Activated T-helper 17 cell treated with anti-CD3 and anti-CD28 coated beads, Interleukin-2, amount 50 U/mL, for 72 hours (primary cell): ENCODE measurements at places on chromosomes 12 and 14. TPM values are rescaled to one million over a fixed set of nuclear protein-coding genes. Genes with fewer than 3 reads are reported as not detected.

SERPINA5 gene
- total RNA-seq: not detected

RAD52 gene
- 5.1 TPM for total RNA-seq

MYO1A gene
- 5.1 TPM for total RNA-seq

TMEM117 gene
- total RNA-seq: 2.8 TPM

KLHL33 gene
- total RNA-seq: 0.11 TPM

LRRC10 gene
- total RNA-seq: not detected

TTC9 gene
- total RNA-seq: 8.0 TPM

INSM2 gene
- not detected for total RNA-seq

KLHDC1 gene
- total RNA-seq: 1.5 TPM

DNA sequence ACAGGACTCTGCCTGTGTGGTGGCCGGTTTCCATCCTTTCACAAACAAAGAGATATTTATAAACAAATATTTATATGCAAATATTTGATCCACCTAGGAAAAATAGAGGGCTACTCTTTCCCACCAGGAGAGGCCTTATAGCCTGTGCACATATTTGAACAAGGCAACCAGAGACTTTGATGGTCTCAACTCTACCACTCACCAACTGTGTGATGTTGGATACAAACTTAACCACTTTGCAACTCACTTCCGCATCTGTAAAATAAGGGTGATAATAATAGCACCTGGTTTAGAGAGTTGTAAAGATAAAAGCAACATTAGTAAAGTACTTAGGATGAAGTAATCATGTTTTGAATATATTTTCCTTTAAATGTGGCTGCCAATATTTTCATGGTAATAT lies 1.5 kb upstream of the CLEC12A start:
- ATAC-seq: no peak
- peaks cover 7% of the 10 kb centered on the region for H3K27me3 ChIP-seq
- no peak overlapping the region for H3K4me3 ChIP-seq

- no peaks in the 10 kb centered on the region for H3K36me3 ChIP-seq
- H3K4me3 ChIP-seq: no peak overlapping the region
- H3K27me3 ChIP-seq: peaks cover 10% of the 10 kb centered on the region
- no peak overlapping the region for H3K27ac ChIP-seq
Measured at GRCh38 chr12:74418573-74418972, 119.1 kb upstream of the ATXN7L3B start.

- no peaks in the 10 kb centered on the region for H3K36me3 ChIP-seq
- H3K27me3 ChIP-seq: peaks cover 33% of the 10 kb centered on the region
- no peak overlapping the region for H3K27ac ChIP-seq
- H3K4me1 ChIP-seq: no peaks in the 10 kb centered on the region
- no peak overlapping the region for H3K4me3 ChIP-seq
- ATAC-seq: no peak
Measured at GRCh38 chr12:64968989-64969819, 144.8 kb downstream of the TBC1D30 start.

DNA sequence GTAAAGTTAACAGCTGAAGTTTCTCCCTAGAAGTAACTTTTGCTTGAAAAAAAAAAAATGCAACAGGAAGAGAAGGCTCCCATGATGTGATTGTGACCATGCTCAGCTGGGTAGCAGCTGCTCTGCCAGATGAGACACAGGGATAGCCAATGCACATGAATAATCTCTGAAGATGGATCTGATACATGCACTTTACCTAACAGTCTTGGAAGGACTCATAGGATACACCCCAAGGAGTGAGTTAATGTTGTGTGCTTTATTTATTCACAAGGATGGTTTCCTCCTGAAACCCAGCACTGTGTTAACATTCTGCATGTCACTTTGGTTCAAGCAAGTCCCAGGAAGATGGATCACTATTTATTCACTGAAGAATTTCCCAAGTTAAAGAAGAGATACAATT lies 46.5 kb downstream of the NDUFA12 start:
- H3K27me3 ChIP-seq: peaks cover 21% of the 10 kb centered on the region
- ATAC-seq: no peak
- peaks cover 5% of the 10 kb centered on the region for H3K4me1 ChIP-seq
- H3K4me3 ChIP-seq: no peak overlapping the region
- H3K36me3 ChIP-seq: no peaks in the 10 kb centered on the region

DNA sequence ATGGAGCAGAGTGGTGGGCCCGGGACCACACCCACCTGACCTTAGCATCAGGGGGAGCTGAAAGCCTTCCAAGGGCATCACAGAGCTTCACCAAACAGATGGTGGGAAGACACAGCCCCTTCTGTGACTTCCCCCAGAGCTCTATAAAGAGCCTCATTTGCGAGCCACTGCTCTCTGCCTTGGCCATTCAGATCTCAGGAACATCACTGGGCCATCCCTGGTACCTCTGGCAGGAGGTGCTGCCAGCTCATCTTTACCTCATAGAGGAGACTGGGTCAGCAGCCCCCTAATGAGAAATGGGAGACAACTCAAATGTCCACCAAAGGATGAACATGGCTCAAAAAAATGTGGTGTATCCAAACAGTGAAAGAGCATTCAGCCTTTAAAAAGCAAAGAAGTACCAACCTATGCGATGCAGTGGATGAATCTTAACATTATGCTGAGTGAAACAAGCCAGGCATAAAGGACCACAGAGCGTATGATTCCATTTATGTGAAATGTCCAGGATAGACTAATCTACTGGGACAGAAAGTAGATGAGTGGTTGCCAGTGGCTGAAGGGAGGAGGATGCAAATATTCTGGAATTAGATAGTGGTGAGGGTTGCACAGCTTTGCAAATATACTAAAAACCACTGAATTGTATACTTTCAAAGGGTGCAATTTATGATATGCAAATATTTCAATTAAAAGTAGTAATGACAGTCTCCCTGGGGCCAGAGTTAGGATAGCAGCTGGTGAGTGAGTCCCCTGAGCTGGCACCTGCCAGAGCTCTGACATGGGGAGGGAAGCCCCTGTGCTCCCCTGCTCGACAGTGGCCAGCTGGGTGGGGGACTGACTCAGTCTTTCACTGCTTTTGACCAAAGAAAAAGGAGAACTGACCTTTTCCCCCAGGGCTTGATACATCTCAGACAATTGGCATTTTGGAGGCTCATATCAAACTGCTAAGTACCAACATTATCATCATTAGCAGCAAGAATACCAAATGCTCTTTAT lies 116.6 kb downstream of the GCH1 start:
- no peaks in the 10 kb centered on the region for H3K4me1 ChIP-seq

- peak overlapping the region; percentile 95 for H3K27ac ChIP-seq
- H3K4me3 ChIP-seq: peak overlapping the region; percentile 91
- no peaks in the 10 kb centered on the region for H3K27me3 ChIP-seq
Measured at GRCh38 chr12:118061873-118062843, 1.2 kb upstream of the WSB2 start.

DNA sequence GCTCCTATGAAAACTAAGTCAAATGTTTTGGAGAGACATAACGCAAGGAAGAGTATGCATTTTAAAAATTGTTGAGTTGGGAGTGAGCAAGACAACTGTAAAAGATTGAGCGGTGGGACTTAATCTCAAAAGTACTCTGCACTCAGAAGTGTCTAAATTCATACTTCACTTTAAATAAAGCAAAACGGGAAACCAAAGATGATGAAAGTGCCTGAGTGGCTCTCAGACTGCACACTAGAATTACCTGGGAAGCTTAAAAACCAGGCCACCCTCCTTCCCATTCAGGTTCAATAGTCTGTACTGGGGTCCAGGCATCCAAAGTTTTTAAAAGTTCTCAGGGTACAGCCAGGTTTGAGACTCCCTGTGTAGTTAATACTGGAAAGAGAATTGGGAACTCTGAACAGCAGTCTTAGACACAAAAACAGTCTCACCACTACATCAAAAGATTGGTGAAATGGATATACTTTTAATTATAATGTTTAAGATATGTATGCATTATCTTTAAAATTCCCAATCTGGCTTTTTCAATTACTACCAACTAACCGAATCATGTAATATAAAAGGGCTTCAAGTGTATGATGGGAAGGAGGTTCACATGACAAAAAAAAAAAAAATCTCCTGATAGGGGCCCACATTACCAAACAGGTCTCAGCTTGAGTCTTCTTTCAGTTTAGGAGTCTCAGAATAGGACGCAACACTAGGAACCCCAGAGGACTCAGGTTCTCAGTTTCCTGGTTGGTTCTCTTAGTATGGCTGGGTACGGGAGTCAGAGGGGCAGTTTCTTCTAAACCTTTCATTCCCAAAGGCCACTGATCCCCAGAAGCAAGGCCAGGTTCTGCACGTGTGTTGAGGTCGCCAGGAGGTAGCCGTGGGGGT lies 1.0 kb downstream of the HOMEZ start:
- no peak for ATAC-seq
- H3K36me3 ChIP-seq: no peaks in the 10 kb centered on the region
- H3K27ac ChIP-seq: peak overlapping the region; percentile 85
- H3K4me3 ChIP-seq: peak overlapping the region; percentile 86

- H3K4me1 ChIP-seq: no peaks in the 10 kb centered on the region
- ATAC-seq: no peak
- no peak overlapping the region for H3K27ac ChIP-seq
- no peaks in the 10 kb centered on the region for H3K36me3 ChIP-seq
- peaks cover 7% of the 10 kb centered on the region for H3K27me3 ChIP-seq
Measured at GRCh38 chr14:94621358-94622134, 9.4 kb downstream of the SERPINA3 start.

GRCh38 chr12:93080994-93081809 lies 152.1 kb upstream of the EEA1 start:
- no peaks in the 10 kb centered on the region for H3K36me3 ChIP-seq
- no peak overlapping the region for H3K27ac ChIP-seq
- no peak overlapping the region for H3K4me3 ChIP-seq
- no peaks in the 10 kb centered on the region for H3K27me3 ChIP-seq
- no peaks in the 10 kb centered on the region for H3K4me1 ChIP-seq

- no peaks in the 10 kb centered on the region for H3K36me3 ChIP-seq
- H3K27ac ChIP-seq: no peak overlapping the region
- no peak for ATAC-seq
- H3K4me3 ChIP-seq: no peak overlapping the region
Measured at GRCh38 chr14:105817971-105818711, 291.8 kb downstream of the TMEM121 start.

DNA sequence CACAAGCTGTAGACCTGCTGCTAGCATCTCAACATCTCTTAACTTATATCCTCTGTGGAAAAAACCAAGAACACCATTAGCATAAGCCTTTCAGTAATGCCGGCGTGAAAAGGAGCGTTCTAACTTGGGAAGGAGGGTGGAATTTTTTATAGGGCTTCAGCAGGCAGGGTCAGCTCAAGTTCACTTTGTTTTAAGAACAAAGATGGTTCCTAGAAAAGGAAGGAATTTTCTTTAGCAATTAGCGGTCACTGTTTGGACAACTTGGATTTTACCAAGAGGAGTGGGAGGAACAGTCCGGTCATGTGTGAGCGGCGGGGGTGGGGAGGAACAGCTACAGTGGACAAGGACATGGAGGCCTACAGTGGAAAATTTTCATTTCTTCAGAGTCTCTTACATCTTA lies 35.9 kb downstream of the BBS10 start:
- H3K27me3 ChIP-seq: peaks cover 15% of the 10 kb centered on the region
- no peak for ATAC-seq
- H3K27ac ChIP-seq: no peak overlapping the region

- H3K36me3 ChIP-seq: peaks cover 99% of the 10 kb centered on the region
- peak overlapping the region; percentile 53 for H3K27ac ChIP-seq
- H3K27me3 ChIP-seq: no peaks in the 10 kb centered on the region
- peaks cover 37% of the 10 kb centered on the region for H3K4me1 ChIP-seq
Measured at GRCh38 chr12:11855983-11856374, 206.5 kb downstream of the ETV6 start.

DNA sequence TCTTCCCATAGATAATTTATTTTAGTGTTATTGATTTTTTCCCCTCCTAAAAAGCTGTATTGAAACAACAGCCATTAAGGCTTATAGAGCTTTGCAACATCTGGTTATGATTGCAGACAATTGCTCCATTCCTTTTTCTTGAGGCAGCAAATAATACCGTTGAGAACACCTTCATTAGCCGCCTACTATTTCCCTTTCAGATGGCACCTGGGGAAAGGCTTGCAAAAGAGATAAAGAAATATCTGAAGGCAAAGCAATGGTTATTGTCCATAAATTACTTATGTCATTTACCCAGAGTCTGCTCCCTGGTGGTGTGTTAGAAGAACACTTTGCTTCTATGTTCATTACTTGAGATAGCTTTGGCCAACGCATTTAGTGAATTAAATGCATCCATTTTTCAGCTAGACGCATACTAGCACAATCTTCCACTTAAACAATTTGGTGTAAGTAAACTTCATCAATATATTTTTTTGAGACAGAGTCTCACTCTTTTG lies 377.8 kb downstream of the KCNH5 start:
- H3K4me1 ChIP-seq: no peaks in the 10 kb centered on the region
- H3K36me3 ChIP-seq: no peaks in the 10 kb centered on the region
- H3K27me3 ChIP-seq: no peaks in the 10 kb centered on the region
- no peak overlapping the region for H3K4me3 ChIP-seq
- ATAC-seq: no peak
- H3K27ac ChIP-seq: no peak overlapping the region

DNA sequence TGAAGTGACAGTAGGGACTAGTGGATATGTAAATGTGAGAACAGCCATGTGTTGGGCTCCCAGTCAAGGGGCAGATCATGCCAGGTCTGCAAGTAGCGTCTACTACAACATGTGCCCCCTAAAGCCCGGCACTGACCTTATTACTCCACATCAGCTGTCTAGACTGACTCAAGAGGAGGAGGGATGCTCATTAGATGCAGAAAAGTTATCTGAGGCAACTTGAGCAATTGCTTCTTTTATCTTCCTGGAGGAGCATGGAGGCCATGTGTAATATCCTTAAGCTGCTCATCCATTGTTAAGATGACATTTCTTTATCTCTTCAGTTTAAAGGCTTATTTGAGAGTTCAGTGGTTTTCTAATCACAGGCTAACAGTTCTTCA lies 404.7 kb upstream of the FLRT2 start:
- no peak for ATAC-seq
- no peaks in the 10 kb centered on the region for H3K27me3 ChIP-seq
- no peak overlapping the region for H3K27ac ChIP-seq
- H3K36me3 ChIP-seq: no peaks in the 10 kb centered on the region

DNA sequence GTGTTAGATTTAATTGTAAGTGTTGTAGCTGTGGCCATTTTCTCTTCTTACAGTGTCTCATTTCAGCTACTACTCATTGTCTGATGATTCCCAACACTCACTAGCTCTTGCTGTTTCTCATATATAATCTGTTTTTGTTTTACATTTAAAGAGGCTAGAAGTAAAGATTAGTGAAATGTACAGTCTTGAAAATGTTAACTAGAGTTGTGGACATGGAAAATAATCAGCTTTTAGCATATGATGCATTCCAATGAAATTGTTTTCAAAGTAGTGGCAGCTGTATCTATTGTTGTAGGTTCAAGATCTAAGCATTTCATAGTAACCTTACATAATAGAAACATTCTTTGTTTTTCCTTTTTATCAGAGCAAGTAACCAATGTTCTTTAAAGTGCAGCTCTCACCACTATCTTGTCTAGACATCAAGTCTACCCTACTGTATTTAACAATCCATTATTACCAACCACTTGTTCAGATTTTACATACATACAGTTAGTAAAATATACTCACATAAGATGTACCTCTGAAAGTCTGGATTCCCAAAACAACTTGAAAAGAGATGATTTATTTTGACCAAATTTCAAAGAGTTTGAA lies 76.9 kb downstream of the PPHLN1 start:
- no peak for ATAC-seq
- no peaks in the 10 kb centered on the region for H3K4me1 ChIP-seq
- H3K27ac ChIP-seq: no peak overlapping the region
- H3K36me3 ChIP-seq: peaks cover 90% of the 10 kb centered on the region
- no peak overlapping the region for H3K4me3 ChIP-seq
- no peaks in the 10 kb centered on the region for H3K27me3 ChIP-seq
